ENCODE measurements at places on chromosomes 1 and 21. TPM values are rescaled to one million over a fixed set of nuclear protein-coding genes. Genes with fewer than 3 reads are reported as not detected.

- no peak for DNase-seq
These were observed 12.0 kb upstream of the HNRNPU start for GRCh38 chr1:244876228-244876910.

- no peak for DNase-seq
These were observed 27.0 kb downstream of the DNASE2B start for GRCh38 chr1:84425150-84425896.

- no peak for DNase-seq
These were observed 22.3 kb downstream of the MYBPH start for GRCh38 chr1:203153051-203153988.

GRCh38 chr1:34162852-34163766 lies 1.9 kb downstream of the CSMD2 start:
- no peak for DNase-seq

DNA sequence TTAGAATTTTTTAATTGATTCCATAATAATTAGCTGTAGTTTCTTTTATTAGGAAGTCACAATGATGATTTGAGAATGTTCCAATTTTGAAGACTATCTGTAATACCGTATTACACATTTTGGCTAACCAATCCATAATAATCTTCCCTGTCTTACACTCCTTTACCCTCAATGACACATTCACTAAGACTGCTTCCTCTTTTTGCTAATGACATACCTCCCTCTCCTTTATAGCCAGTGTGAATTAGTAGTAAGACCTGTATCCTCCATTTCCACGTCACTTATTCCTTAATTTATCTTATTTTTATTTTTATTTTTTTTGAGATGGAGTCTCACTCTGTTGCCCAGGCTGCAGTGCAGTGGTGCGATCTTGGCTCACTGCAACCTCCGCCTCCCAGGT lies 10.1 kb downstream of the KDM1A start:
- no peak for DNase-seq

GRCh38 chr1:61102041-61102440 lies 19.7 kb downstream of the NFIA start:
- DNase-seq = no peak

- DNase-seq = no peak
These were observed 2.5 kb upstream of the ST3GAL3 start for GRCh38 chr1:43704838-43705237.

- peak; percentile 62 for DNase-seq
These were observed 105.1 kb upstream of the PDE4B start for GRCh38 chr1:65687428-65688214.

DNA sequence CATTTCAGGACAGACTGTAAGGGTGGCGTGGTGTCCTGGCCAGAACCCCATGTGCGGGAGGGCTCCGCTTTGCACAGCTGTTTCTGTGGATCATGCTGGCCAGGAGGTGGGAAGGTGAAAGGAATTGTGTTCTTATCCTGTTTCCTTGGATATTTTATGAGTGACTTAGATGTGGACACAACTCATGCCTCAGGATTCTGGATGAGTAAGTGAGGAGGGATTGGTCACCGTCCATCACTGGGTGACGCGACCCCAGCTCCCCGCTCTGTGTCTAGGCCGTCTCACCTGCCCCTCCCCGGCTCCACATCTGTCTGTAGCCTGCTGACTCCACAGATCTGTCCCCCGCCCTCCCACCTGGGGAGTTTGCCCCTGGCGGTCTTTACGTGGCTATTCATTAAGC lies 48.8 kb downstream of the PIK3CD start:
- no peak for DNase-seq

DNA sequence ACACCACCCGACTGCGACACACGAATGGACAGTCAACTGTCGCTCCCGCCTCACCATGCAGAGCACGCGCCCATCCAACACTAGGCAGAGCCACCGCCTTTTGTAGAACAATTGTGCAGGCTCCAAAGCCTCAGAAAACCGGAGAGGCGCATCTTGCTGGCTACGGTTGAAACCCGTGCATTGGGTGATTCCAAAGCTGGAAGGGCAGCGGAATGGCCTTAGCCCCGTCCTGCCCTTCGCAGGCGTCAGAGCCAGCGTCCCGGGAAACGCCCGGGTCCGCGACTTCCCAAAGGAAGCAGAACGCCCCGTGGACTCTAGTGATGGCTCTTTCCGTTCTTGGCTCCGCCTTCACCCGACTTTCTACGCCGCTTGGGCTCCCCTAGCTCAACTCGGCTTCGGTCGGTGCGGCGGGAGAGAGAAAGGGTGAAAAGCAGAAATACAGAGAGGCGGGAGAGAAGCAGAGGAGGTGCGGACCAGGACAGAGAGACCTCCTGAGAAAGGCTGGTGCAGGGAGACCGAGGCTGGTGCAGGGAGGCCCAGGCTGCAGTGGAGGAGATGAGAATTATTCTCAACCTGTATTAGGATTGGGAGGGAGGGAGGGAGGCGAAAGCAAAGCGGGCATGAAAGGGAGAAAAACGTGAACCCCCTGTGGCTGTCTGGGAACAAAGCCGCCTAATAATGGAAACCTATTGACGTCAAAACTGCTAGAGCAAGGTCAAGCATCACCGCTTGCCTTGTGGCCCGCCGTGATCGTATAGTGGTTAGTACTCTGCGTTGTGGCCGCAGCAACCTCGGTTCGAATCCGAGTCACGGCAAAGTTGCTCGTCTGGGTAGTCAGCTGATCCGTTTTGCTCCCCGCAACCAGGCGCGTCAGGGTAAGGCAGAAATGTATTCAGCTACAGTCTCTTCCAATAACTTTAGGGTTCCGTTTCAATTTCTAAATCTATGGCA lies 99.5 kb downstream of the PRKAB2 start:
- DNase-seq = no peak

GRCh38 chr1:179637211-179637860 lies 45.7 kb downstream of the TDRD5 start:
- no peak for DNase-seq

DNA sequence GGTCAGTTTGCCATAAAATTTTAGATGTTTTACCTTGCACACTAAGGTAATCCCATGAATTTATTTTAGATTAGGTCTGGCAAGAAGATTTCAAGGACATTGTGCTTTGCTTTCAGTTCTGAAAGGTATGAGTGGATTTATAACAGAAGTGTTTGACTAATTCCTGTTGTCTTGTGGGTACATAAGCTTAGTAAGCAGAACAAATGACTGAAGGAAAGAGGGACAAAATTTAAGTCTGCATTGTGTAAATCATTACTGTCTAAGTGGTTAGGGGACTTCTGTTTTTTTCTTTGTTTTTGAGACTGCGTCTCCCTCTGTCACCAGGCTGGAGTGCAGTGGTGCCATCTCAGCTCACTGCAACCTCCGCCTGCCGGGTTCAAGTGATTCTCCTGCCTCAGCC lies 60.1 kb downstream of the PKN2 start:
- DNase-seq = no peak

GRCh38 chr1:87030740-87031690 lies 116.6 kb downstream of the HS2ST1 start:
- DNase-seq = no peak

DNA sequence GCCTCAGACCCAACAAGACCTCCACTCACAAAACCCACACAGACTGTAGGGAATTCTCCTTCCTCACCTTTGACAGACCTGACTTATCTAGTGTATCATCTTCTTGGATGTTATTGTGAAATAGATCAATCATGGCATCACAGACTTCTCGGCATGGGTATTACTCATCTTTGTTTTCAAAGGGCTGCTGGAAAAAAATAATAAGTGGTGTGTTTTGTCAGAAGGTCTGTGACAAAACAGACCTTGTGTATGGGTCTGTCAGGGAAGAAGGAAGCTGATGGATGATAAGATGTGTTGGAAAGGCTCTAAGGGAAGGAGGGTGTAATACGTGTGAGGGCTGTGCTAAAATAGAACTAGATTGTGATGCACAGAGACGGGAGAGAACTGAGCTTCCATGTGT lies 13.9 kb upstream of the S100A7 start:
- no peak for DNase-seq

- no peak for DNase-seq
These were observed 72.3 kb downstream of the PLPP3 start for GRCh38 chr1:56506951-56507491.

GRCh38 chr1:20997602-20998224 lies 179.0 kb downstream of the EIF4G3 start:
- no peak for DNase-seq

DNA sequence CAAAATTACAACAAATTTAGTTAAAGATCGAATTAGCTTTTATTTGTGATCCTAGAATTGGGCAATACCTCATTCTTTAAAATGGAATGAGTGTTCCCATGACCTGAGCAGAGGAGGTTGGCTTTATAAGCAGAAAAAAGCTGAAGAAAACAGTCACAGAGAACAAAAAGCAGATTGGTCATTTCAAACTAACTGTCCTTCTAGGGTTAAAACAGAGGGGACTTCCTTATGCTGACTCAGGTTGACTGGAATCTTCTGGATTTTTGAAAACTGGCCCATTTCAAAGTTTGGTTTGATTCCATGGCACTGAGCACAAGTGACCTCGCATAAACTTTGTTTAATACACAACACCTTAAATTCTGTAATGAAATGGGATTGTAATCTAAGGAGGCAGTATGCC lies 17.6 kb downstream of the NFASC start:
- no peak for DNase-seq

GRCh38 chr1:69129538-69129937 lies 438.2 kb upstream of the LRRC7 start:
- no peak for DNase-seq

GRCh38 chr1:1398677-1399186 lies 403 bp downstream of the CCNL2 start:
- no peak for DNase-seq

DNA sequence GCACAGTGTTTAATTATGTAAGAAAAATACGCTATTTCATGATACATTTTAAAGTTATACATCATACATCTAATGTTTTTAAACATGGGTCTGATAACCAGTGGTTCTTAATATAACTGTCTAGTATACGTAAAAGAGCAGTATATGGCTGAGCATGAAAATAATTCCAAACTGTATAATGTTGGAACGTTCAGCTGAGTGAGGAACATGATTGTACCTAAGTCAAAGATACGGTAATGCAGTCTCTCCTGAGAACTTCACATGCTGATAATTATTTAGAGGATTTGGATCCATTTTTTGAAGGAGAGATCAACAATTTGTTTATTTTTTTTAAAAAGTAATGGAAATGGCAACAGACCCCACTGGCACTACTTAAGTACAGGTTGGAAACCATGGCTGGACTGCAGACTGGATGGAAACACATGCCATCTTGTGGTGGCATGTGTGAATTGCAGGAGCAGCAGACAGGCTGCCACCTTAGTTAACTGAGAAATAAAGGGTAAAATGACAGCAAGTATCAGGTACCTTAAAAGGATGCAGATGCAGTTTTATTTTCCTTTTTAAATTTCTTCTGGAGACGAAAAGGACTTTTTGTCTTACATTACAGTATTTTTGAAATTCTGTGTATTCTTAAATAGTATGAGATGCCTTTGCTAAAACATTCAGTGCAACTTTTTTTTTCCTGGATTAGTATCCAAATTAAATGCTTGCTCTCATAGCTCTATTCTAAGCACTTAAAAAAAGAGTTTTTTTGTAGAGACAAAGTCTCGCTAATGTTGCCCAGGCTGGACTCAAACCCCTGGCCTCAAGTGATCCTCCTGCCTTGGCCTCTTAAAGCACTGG lies 73.8 kb downstream of the MTR start:
- no peak for DNase-seq

DNA sequence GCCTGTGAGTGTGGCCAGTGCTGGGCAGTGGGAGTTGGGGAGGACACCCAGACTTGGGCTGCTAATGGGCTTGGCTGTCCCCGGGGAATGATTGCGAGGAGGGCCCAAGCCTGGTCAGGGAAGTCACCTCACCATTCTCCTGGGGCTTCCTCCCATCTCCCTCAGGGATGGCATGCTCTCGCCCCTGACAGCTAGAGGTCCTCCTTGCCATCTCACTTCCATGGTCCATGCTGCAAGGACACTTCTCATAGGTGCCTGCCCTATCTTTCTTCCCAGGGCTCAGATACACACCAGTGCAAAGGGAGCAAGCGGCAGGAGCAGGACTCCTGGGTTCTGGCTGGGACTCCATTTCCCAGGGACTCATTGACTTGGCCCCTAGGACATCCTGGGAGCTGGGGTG lies 4.1 kb downstream of the NTRK1 start:
- DNase-seq = no peak

DNA sequence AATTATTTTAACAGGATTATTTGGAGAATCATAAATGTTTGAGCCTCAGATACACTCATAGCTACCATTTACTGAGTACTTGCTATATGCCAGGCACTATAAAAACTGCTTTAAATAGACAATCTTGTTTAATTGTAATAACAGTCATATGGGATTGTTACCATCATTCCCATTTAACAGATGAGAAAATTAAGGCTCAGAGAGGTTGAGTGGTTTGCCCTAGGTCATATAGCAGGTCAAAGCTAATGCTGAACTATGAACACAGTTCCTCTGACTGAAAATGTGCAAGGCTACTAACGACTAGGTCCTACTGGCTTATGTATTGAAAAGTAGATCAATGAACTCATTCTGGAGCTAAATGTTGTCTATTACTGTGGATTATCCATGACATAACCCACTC lies 63.4 kb downstream of the DDR2 start:
- DNase-seq = no peak

DNA sequence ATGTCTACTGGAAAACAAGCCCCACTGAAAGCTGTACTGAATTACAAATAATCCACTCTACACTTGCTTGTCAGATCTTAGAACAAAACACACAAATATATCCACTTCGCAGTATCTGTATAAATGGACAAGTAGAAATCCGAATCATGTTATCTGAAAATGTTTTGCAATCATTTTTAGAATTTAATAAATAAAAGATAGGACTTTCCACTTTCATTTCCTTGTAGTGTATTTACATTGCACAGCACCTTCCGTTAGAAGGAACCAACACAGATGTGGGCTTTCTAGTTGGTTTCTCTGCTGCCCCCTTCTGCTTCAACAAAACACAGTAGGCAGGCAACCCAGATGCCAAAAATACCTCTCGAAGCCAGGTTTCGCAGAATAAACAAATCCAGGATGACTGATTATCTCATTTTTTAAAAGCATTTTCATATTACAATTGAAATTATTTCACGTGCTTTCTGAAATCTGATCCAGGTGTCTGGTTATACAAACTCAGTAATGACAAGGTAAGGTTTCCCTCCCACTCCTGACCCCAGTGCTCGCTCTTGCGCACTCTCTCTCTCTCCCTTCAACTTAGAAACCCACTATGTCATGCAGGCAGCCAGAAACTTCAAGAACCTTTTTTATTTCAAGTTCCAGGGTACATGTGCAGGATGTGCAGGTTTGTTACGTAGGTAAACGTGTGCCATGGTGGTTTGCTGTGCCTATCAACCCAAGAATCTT lies 389.9 kb downstream of the SMYD3 start:
- peak; percentile 19 for DNase-seq

Gene IQGAP3
- polyA plus RNA-seq = 5.5 TPM

Gene MYOG
- 442 TPM for polyA plus RNA-seq

Gene NT5C1A
- polyA plus RNA-seq = 9.0 TPM

Gene MMEL1
- polyA plus RNA-seq = 0.39 TPM

Gene TMPRSS15
- polyA plus RNA-seq = 1.4 TPM

Gene DMBX1
- not detected for polyA plus RNA-seq

Gene CENPF
- 27.5 TPM for polyA plus RNA-seq

Gene WASF2
- polyA plus RNA-seq = 66.3 TPM

Gene CD48
- 1.9 TPM for polyA plus RNA-seq

Data from forelimb muscle (tissue), 1 donor.